ENCODE measurements at places on chromosomes 4 and X.

DNA sequence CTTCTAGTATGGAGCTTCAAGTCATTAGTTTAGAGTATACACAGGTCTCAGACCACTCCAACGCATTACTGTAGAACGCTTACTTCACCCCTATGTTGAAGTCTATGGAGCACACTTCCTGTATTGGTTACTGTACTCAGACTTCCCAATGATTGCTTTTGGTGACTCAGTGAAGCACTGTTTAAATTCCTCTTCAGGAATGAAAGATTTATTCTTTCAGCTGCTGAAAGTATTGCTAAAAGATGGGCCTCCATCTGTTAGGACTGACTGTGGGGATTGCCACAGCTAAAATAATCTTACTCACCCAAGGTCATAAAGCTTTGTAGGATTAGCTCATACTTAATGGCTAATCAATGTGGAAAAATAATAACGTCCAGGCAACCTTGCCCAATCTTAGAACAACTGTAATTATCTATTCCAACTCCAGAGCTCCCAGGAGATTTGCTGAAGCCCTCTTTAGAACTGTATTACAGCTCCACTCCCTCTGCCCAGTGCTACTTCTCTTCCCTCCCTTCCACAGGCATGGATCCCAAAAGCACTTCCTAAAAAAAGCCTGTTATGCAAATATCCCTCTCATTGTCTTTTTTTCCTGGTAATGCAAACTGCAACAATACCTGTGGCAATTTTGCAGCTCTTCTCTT, 281.9 kb upstream of the HS3ST1 start:
- no peak for DNase-seq

DNA sequence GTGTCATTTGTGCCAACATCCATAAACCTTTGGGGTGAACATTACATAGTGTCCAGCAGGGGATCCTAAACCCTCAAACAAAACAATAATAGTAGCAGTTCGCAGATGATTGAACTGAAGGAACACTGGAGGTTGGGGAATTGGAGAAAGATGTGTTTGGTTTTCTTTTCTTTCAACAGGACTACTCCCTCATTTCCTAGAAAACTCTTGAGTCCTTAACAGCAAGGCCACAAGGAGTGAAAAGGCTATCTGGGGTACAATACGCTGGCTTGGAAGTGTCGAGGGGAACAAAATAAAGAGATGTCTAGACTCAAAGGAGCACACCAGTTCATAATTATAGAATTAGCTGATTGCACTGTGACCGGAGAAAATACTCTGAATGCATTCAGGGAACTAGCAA, 72.1 kb downstream of the IDS start:
- no peak for DNase-seq

DNA sequence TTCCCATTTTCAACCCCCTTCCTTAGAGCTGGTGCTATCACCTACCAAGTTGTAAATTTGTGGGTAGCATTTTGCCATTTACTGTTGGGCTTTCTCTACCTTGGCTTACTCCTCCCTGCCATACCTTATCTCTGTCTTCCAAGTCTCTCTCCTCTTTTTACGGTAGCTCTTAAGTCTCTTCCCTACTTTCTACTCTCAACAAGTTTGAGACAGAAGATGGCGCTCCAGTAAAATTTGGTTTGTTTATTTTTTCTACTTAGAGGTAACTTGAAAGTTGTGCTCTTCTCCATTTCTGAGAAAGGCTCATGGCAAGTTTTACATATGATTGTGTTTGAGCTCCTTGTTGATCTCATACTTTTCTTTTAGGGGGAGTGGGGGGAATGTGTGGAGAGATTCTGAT, 1508.1 kb downstream of the TECRL start:
- DNase-seq, result no peak

DNA sequence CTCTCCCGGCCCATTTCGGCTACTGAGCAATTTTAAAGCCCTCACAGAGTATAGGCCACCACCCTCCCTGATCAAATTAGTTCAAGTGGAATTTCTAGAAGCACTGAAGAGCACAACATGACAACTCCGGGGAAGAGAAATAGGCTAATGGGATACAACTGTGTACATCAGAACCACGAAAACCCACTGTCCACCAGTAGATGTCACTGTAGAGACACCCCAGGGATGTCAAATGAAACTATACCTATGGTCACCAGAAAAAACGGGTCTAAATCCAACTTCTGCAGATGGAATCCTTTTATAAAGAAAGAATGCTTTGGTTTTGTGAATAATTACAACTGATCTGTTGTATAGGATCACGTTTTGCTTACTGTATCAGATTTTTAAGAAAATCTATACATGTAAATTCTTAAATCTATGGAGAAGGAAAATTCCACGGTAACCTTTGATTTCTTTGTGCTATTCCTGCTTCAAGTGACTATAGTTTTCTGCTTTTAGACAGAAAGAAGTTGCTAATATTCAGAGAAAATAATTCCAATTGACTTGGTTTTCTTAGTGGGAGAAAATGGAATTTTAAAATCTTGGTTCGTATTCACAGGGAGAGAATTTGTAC, 29.5 kb upstream of the MAP3K15 start:
- peak; percentile 15 for DNase-seq

GRCh38 chrX:7168371-7168770, 20.4 kb upstream of the PUDP start:
- no peak for DNase-seq

- DNase-seq, result no peak
These were observed 1.6 kb downstream of the ZCCHC12 start for GRCh38 chrX:118825227-118825626.

- DNase-seq, result no peak
These were observed 26.5 kb upstream of the PLCXD1 start for GRCh38 chrX:254630-255215.

DNA sequence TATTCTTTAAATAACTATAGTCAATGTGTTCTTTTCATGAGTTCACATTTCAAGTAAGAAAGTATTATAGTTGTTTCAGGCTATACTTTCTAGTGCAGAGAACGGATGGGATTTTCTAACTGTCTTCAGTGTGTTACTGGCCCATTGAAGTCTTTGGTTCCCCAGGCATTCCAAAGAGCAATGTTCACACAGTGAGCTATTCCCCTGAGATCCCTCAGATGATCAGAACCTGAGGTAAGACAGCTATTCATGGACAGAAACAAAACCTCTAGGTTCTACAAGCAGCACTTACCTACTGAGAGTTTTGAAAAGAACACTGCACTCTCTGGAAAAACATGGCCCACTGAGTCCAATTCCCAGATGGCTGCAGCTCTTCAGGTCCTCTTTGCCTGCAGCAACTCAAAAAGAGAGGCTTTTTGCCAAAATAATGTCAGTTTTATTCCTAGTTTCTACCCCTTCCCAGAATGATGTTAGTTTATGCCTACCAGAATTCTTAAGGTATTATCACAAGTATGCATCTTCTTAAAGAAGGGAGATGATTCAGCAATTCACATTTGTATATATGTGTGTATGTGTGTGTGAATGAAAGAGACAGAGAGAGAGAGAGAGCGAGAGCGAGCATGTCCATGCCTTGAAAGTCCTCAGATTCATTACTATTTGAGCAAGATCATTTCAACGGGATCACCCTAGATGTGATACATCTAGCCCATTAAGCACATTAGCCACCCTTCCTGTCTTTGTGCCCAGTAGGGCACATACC, 146.1 kb downstream of the PDHA2 start:
- no peak for DNase-seq

- DNase-seq, result peak; percentile 52
These were observed 15.6 kb upstream of the BBS12 start for GRCh38 chr4:122716825-122717448.

GRCh38 chr4:168633496-168633895, 136.6 kb downstream of the PALLD start:
- DNase-seq, result no peak

DNA sequence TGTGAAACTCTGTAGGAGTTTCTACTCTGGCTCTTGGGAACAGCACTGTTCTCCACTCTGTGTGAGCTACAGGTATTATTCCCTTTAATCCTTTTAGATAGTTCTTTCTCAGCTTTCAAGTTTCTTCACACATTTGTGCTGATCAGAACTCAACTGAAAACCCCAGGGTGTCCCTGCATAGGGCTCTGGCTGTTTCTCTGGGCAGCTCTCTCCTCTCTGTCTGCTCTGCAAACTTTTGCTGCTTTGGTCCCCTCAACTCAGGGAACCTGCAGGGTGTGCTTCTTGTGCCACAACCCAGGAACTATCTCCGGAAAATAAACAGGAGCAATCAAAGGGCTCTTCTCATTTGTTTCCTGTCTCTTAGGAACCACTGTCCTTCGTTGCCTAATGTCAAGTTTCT, 196.6 kb upstream of the GABRA2 start:
- no peak for DNase-seq

GRCh38 chrX:70134116-70134477, 850 bp downstream of the IGBP1 start:
- DNase-seq, result no peak

GRCh38 chrX:9312922-9313867, 151.7 kb upstream of the TBL1X start:
- DNase-seq, result no peak

- no peak for DNase-seq
These were observed 208.4 kb downstream of the RBM46 start for GRCh38 chr4:154989511-154989910.

- no peak for DNase-seq
These were observed 2.8 kb upstream of the NELFA start for GRCh38 chr4:2011583-2011982.

DNA sequence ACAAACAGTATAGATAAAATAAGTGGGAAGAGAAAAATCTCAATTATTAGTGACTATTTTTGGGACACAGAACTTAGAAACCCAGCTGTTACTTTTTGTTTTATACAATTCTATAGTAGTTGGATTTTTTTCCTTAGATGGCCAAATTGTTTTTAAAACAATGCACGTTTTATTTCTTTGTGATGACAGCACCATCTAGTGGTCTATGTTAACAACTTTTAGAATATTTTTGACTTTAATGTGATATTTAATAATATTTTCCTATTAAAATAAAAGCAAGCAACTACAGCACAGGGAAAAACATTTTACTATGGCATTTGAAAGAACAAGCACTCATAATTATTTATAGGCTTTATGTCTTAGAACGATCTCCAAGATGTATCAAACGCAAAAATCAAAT, 5.6 kb upstream of the SMIM31 start:
- DNase-seq, result no peak

DNA sequence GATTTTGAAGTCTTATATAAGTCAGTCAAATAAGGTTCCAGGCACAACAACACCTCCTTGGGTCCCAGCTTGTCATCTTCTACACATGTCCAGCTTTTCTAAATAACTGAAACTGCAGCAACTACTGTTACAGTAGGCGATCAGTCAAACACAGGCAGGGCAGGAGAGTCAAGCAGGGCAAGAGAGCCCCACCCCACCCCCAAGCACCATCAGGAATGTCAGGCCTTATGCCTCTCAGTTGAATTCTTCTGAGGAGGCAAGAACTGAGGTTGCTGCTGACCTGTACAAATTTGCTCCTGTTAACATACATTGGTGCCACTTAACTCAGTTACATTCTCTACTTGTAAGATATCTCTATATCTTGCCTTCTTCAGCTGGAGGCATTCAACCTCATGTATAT, 608.8 kb upstream of the PCDH10 start:
- DNase-seq, result no peak

DNA sequence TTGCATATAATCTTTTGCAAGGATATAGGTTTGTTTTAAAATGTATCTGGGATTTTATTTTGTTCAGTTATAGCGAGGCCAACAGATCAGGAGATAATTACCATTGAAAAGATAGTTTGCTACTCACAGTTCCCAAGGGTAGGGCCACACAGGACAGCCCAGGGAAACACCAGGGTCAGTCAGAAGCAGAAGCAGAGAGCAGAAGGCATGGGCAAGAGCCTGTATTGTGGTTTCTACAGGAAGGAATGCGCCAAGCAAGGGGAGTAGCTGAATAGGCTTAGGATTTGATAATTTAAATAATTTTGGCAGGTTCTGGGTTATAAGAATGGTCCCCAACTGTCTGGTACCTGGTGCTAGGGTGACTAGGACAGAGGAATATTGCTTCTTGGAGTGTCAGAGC, 61.6 kb downstream of the SYNPO2 start:
- no peak for DNase-seq

DNA sequence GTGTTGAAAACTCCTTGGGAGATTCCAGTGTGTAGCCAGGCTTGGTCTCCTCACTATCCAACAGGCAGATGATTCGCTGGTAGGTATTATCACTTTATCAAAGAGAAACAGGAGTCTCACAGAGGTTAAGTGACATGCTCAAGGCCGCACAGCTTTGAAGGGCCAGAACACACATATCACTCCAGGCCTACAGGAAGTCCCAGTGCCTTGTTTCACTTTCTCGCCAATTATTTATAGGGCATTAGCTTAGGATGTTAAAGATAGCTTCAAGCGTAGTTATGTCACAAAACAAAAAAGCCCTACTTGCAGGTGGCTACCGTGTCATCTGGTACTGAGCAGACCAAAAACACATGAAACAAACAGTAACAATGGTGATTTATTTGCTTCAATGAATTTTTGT, 13.2 kb downstream of the ATP8A1 start:
- no peak for DNase-seq

DNA sequence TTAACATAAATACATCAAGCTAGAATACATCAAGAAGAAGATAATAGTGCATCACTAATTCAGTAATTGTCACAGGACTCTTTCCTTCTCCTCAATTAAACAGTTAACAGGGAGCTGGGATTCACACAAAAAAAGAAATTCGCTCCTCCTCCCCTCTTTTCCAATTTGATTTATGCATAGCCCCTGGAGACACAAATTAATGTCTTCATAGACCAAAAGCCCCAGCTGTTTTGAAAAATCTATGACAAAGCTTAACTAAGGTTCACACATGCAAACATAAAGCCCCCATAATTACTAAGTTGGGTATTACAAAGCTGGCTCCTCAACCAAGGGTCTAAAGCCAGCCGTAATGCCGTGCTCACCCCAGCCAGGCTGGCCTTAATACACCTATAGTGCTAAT, 61.2 kb downstream of the ENOX2 start:
- DNase-seq, result no peak

- DNase-seq, result no peak
These were observed 10.0 kb downstream of the AWAT2 start for GRCh38 chrX:70039758-70040157.

- DNase-seq, result no peak
These were observed 12.7 kb upstream of the ADD1 start for GRCh38 chr4:2830632-2831610.

DNA sequence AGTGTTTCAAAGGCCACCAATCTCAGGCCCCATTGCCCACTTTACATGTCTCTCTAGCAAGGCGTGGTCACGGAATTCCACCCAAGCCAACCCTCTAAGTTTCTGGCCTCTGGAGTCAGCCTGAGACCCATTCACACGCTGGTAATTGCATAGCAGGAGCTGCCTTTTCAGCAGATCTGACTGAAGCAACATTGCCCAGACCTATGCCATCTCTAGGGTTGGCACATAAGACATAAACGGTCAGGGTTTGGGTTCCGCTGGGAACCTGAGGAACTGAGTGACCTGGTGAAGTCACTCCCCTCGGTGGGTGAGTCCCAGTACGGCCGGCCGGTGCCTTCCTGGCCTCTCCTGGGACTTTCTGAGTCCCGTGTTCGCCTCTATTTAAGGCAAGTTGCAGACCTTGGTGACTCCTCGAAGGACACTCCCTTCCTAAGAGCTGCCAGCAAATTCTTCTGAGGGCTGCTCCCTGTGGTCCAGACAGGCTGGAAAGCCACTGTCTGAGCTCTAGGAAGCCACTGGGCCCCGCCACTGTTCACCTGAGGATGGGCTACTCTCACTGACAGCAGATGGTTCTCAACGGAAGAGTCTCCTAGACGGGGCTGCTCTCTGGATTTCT, 15.9 kb downstream of the CTAG1A start:
- DNase-seq, result peak; percentile 41

Data from foreskin keratinocyte (primary cell).